ENCODE measurements at places on chromosomes 16 and 17.

DNA sequence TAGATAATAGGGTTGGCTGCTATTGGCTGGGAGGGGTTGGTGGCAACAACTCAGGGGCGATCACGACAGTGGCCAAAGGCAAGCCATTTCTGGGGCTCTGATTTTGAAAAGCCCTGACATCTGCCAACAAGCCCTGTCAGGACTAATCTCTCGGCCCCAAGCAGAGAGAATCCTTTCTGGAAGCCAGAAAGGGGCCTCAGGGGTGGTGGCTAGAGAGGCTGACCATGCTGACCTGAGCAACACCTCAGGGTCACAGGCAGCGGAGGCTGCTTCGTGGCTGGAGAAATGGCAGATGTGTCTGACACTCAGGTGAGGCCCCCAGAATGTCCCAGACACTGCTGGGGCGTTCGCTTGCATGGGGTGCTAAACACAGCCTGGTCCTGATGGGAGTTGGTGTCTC, 35.0 kb upstream of the ZFP90 start:
- no peak for DNase-seq

DNA sequence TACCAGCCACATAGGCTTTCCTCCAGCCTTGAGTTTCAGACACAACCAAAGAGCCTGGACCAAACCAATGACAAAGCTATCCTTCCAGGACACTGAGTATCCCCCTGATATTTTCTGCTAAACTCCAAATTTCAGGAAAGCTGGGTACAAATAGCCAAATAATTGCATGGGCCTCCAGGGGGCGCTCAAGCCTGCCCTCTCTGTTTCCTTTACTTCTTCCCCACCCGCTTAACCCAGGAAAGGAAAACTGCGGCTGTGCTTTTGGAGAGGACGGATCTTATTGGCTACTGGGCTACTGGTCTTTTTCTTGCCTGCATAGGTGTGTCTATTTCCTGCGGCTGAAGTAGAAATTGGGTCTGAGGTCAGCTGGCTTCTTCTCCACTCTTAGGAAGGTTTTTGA, 30.1 kb downstream of the GNGT2 start:
- no peak for DNase-seq

DNA sequence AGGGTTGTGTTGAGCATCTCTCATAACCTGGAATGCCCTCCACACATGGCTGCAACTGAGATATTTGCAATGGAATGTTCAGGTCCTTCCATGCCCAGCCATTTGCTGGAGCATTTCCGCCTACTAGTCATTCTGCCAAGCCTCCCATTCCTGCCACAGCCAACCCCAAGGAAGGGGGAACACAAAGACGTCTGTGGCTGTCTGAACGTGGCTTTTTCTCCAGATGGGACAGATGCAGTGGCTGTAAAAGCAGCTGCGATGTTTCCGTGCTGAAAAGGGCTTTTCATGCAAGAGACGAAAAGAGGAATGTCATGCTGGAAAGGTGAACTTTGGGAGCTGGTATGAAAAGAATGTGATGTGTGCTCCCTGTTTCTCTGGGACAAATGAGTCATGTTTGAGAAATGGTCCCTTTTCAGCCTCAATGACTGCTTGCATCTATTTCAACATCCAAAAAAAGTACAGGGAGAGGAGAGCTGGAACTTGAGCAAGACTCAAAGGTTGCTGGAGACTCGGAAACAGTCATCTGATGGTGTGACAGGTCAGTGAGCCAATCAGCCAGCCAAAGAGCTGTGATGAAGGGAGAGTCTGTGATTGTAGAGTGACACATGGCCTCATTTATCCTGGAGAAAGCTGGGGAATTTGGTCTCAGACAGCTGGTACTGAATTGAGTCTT, 208.9 kb downstream of the SHISA9 start:
- DNase-seq, result peak; percentile 96

- DNase-seq, result no peak
Observed at GRCh38 chr17:48628649-48629410, 2.7 kb upstream of the HOXB9 start.

DNA sequence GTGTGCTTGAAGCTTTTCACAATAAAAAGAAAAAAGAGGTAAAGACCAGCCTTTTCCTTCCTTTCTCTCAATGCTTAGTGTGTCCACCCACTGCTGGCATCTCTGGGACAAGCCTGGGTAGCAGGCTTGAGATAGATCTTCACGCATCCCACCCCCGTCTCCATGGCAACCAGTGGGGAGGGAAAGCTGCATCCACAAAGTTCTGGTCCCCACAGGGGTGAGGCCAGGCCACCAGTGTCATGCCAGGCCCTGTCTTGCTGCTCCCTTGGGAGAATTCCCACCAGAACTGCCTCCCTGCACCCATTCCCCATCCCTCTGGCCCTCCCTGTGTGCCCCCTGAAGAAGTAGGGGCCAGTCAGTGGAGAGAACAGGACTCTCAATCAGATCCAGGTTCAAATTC, 259.9 kb downstream of the MRTFB start:
- no peak for DNase-seq

GRCh38 chr17:42537826-42538451, 1.9 kb downstream of the NAGLU start:
- DNase-seq, result no peak
